Fibroblast of mammary gland (primary cell): ENCODE measurements at places on chromosomes 1 and 21.
A peak's percentile ranks its signal among the peaks of the same experiment; 100 is the strongest.

- DNase-seq = peak; percentile 55
Observed at GRCh38 chr1:210342986-210343780, 14.5 kb downstream of the HHAT start.

- DNase-seq = peak; percentile 18
Observed at GRCh38 chr1:205004351-205004750, 38.7 kb upstream of the CNTN2 start.

- DNase-seq = peak; percentile 54
Observed at GRCh38 chr1:184419350-184420161, 32.7 kb downstream of the C1orf21 start.

GRCh38 chr21:43812139-43812821, 22.9 kb downstream of the RRP1 start:
- DNase-seq = no peak

DNA sequence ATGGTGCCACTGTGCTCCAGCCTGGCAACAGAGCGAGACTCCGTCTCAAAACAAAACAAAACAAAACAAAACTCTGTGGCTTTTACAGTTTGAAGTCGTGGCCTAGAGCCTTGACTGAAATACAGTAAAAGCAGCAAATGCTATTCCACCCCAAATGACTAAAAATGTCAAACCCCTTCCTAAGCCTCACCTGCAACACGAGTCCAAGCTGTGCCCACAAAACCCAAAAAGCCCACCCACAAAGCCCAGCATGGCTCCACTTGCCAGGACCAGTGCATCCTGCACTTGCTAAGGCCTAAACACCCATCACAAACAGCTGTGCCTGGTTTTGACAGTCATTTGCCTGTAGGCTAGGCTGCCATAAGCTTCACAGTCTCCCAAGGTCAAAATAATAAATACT, 21.3 kb downstream of the VAV3 start:
- no peak for DNase-seq

GRCh38 chr1:55519276-55519675, 304.1 kb upstream of the USP24 start:
- DNase-seq = no peak

- no peak for DNase-seq
Observed at GRCh38 chr21:18477043-18477442, 73.5 kb upstream of the TMPRSS15 start.

DNA sequence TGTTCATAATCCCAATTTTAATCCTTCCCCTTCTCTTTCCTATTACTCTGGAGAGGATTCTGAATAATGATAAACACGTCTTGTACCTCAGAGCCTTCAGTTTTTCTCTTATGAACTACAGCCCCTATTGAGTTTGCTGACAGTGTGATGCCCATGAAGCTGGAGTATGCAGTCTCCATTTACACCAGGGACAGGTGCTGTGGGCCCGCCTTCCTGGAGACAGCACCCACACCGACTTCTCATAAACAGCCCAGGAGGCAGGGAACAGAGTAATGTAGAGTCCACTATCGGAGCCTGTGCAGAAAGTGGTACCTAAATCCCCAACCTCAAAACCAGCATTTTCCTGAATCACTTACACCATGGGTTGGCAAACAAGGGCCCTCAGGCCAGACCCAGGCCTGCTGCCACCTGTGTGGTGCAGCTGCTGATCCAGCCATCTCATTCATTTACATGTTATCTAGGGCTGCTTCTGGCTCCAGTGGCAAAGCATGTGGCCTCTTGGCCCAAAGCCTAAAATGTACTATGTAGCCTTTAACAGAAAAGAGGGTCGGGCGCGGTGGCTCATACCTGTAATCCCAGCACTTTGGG, 95.1 kb upstream of the KRTAP19-8 start:
- no peak for DNase-seq

DNA sequence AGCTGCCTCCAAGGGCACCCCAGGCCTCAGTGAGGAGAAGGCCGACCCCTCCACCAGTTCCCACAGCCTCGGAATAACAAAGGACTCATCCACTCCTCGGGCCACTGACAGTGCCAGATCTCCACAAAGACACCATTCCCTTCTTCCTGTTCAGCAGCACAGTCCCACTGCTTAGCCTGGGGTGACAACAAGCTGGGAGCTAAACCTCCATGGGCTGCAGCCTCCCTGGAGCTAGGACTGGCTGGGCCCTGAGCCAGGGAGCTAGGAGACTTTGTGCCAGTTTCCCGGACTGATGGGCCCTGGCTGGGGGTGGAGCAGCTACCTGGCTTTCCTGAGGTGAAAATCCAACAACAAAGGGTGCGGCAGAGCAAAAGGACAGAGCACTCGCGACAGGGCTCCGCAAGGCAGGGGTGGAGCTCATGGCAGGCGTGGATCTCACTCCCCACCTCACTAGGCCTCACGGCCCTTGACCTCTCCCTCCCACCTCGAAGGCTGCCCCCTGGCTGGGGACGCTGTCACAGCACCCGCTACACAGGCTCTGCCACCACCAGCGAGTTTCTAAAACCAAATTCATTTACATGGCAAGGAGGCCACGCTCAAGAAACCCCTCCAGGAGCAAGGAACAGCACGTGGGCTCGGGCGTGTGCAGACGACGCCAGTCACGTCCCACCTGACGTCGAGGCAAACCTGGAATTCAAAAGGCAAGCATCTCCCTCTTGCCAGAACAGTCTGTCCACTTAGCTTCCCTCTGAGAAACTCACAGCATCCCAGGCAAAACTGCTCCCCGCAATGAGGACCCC, 13.8 kb downstream of the SLC35E2B start:
- DNase-seq = peak; percentile 18

- DNase-seq = no peak
Observed at GRCh38 chr1:212495766-212496494, 63.2 kb downstream of the NENF start.

GRCh38 chr1:112826217-112826944, 111.2 kb upstream of the PPM1J start:
- DNase-seq = no peak

GRCh38 chr1:16351456-16351993, 755 bp downstream of the FBXO42 start:
- DNase-seq = peak; percentile 34

GRCh38 chr21:24369746-24370145, 1237.5 kb downstream of the MRPL39 start:
- no peak for DNase-seq

GRCh38 chr1:94259635-94260289, 22.4 kb upstream of the ARHGAP29 start:
- peak; percentile 86 for DNase-seq

GRCh38 chr1:167630568-167631385, 745 bp downstream of the RCSD1 start:
- no peak for DNase-seq

GRCh38 chr1:203422656-203423055, 53.0 kb upstream of the PRELP start:
- no peak for DNase-seq

DNA sequence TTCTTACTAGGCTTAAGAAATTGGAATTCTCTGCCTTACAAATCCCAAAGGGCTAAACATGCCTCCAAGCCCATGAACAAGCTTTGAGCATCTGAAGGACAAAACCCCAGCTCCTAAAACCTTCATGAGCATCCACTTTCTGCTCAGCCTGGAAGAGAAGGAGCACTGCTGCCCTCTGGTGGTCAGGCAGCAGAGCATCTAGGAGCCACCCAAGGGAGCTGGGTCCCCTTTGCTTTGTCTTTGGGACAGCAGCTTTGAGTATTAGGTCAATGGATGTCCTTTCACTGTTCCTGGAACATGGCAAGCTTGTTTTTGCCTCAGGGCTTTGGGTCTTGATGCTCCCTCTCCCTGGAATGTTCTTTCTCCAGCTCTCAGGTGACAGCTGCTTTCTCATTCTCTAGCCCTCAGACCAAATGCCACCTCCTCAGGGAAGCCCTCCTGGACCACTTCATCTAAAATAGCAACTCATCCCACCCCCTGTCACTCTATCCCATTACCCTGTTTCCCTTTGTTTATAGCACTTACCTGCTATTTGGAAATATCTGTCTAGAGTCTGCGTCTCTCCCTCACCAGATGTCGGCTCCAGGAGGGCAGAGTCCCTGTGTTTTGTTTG, 25.7 kb downstream of the RAB7B start:
- peak; percentile 90 for DNase-seq

DNA sequence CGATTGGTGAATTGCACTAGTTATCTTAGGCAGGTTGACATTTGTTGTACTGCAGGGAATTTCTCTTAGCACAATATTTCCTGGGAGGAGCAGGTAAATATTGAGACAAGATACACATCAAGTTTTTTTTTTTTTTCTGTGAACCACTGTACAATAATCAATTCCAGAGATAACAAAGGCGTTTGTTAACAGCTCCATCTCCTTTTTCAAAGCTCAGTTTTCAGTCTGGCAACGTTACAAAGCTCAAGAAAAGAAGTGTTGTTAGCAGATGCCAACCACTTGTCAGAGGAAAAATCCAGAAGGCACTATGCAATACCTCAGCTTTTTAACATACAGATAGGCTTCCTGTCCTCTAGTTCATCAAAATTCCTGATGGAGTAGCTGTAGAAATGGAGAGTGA, 40.9 kb upstream of the DAB1 start:
- DNase-seq = no peak

GRCh38 chr1:188620236-188620635, 1791.5 kb downstream of the PLA2G4A start:
- DNase-seq = no peak

- peak; percentile 23 for DNase-seq
Observed at GRCh38 chr1:186900539-186901237, 71.9 kb downstream of the PLA2G4A start.

DNA sequence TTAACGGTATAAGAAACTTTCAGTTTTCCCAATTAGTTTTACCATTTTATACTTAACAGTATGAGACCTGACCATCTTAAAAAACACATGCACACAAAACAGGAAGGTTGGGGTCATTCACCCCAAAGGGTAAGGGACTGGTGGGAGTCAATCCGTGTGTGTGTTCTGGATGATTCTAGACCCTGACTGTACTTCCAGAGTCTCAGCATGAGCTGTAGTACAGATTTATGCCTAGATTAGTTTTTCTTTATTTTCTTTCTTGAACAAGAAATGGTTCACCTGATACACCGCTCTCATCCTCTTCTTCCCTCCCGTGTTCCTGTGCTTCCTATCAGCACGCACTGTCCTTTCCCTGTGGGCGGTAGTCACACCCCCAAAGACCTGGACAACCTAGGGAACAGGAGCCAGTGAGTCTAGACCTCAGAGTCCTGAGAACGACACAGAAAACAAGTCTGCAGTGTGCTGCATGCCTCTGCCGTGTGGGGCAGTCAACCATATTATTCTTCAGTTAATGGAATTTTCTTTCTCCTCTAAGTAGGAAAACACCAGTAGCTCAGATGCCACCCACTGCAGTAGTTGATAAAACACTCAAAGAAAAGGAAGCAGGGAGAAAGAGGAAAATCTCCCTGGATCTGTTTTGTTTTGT, 38.9 kb upstream of the MRPS6 start:
- DNase-seq = no peak

- DNase-seq = peak; percentile 10
Observed at GRCh38 chr1:2091611-2092604, 41.7 kb downstream of the PRKCZ start.

GRCh38 chr1:165288350-165289120, 68.0 kb downstream of the LMX1A start:
- no peak for DNase-seq

- DNase-seq = peak; percentile 97
Observed at GRCh38 chr1:8211883-8212579, 105.9 kb upstream of the SLC45A1 start.

DNA sequence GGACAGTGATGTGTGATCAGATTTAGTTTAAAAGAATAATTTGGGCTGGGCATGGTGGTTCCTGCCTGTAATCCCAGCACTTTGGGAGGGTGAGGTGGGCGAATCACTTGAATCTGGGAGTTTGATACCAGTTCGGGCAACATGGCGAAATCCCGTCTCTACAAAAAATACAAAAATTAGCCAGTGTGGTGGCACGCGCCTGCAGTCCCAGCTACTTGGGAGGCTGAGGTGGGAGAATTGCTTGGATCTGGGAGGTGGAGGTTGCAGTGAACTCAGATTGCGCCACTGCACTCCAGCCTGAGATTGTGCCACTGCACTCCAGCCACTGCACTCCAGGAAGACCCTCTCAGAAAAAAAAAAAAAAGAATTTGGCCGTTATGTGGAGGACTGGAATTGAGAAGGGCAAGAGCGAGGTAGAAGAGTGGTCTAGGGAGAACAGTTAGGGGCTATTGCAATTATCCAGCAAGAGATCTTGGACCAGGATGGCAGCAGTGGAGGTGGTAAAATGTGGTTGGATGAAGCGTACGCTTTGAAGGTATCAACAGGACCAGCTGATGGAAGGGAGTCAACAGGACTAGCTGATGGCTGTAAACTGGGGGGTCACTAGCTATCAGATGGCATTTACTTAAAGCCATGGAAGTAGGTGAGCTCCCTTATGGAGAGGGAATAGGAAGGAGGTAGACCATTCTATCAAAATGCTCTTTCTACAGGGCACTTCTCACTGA, 9.6 kb downstream of the BTBD19 start:
- no peak for DNase-seq
